Left kidney (tissue), 8 donors: ENCODE measurements at places on chromosomes 2 and 18. TPM values are rescaled to one million over a fixed set of nuclear protein-coding genes. Genes with fewer than 3 reads are reported as not detected.

GRCh38 chr18:34322365-34323289 is 97.9 kb upstream of the NOL4 start:
- DNase-seq = peak; percentile 62

DNA sequence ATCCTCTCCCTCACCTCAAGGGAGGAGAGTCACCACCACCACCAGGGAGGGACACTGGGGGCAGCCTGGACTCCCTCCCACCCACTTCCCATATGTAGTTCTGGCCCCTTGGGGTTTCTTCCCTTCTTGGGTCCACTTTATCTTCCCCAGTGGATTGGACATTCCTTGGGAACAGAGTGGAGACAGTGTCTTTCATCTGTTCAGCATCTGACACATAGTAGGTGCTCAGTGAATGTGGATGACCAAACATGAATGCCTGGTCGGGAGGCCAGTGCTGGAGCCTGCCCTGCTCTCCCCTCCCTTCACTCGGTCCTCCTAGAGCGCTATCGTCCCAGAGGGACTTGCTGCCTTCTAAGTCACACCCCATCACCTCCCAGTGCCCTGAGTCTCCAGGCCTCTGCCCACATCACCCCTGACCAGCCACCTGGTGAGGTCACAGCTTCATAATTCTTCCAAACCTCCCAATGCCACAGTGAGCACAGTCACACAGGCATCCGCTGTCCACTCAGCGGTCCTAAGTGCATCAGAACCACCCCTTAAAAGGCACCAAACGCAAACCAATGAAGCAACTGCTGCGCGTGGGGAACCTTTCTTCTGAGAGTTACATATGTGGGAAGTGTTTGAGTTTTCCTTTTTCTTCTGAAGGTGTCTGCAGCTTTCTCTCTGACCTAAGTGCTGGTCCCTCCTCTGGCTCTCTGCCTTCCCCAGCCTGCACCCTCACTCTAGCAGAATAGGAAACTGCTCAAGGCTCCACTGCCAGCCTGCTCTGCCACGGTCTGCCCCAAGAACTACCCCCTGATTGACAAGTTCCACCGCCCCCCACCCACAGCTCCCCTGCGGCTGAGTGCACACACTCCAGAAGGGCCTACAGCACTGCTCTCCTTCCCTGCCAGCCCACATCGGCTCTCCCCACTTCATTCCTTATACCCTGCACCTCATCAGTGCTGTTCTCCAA is 7.2 kb upstream of the SFXN5 start:
- DNase-seq = no peak

GRCh38 chr18:22346953-22347605 is 70.6 kb downstream of the CTAGE1 start:
- DNase-seq = no peak

DNA sequence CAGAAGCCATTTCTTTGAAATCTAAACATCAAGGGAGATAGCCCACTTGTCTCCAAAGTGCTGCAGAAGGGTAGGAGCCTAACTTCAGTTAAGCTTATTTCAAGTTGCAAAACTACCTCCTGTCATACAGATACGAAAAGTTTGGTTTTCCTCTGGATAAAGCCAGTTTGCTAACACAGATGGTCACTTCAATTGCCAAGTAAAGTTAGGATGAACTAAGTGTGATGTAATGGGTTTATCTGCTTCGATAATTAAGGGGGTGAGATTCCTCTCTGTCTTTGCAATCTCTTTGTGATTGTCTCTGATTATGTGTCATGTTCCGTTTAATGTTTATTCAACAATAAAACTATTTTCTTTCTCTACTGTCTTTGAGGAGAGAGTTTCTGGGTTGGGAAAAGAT is 156.4 kb downstream of the SLC39A10 start:
- DNase-seq = no peak

DNA sequence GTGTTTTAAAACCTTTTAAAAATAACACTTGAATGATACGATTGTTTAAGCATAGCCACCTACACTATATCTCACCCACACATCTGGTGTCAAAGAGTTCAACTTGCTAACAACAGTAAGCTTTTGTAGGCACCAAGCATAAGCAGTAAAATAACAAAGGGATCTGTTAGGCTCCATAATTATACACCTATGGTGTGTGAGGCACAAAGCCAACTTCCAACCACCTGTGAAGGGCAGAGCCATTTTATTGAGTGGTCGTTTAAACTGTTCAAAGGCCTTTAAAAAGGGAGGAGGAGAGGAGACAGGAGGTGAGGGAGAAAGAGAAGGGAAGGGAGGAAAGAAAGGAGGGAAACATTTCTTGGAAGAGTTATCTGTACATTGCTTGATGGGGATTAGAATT is 27.9 kb downstream of the NEMP2 start:
- no peak for DNase-seq

- DNase-seq = no peak
Measured at GRCh38 chr2:73004466-73004865, 67.0 kb downstream of the SFXN5 start.

- no peak for DNase-seq
Measured at GRCh38 chr2:15808944-15809343, 131.4 kb upstream of the MYCN start.

GRCh38 chr2:220224691-220225543 is 597.5 kb downstream of the SLC4A3 start:
- peak; percentile 56 for DNase-seq

DNA sequence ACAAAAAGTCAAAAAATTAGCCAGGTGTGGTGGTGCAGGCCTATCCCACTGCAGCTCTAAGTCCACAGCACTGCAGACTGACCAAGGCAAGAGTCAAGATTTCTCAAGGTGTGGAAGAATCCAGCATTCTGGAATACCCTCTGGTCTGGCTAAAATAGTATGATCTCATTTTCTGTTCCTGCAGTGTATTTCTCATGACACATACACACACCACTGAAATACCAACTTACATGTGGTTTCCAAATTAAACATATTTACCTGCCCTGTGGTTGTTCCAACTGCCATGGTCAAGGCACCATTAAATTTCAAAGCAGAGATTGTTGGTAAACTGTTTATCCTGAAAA is 30.9 kb downstream of the NOL10 start:
- DNase-seq = no peak

Gene CRYBA2
- not detected for polyA plus RNA-seq

Gene ACVR1C
- polyA plus RNA-seq = 0.23 TPM

Gene SPTBN1
- 262 TPM for polyA plus RNA-seq

Gene PPP1R1C
- polyA plus RNA-seq = 3.5 TPM

Gene MALL
- 15.2 TPM for polyA plus RNA-seq
